ENCODE measurements at places on chromosomes 7 and 10.
A peak's percentile ranks its signal among the peaks of the same experiment; 100 is the strongest.

DNA sequence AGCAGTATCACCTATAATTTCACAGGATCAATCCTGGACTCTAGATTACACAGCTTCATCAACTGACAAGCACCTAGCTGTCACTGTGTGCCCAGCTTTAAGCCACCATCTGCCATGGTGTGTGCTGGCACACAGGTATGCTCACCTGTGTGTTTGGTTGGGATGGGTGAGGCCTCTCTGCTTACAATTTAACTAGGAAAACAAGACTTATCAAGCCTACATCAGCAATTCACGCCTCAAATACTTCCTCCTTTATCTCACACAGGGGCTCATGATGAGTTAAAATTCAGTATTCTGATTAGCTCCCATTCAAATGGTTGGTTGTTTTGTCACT, 608.2 kb downstream of the PARD3 start:
- DNase-seq: no peak

- DNase-seq: peak; percentile 82
These were observed 1.6 kb downstream of the SFMBT2 start for GRCh38 chr10:7409045-7409731.

GRCh38 chr7:105289704-105290103, 99.0 kb downstream of the SRPK2 start:
- no peak for DNase-seq

DNA sequence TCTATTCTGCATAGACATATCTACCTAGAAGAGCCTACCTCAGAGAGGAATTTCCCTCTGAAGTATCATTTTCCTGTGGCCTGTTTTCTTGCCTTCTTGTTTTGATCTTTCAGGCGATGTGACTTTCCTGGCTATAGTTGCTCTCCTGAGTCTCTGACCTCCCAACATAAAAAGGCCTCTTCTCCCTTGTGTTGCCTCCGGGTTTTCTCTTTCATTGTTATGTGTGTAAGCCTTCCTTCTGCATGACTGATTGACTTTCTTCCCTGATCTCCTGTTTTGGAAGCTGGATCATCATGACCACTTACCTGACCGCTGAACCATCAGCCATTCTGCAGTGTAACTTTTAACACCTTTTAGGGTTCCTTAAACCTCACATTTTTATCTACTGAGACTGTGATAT, 441.5 kb upstream of the ETV1 start:
- no peak for DNase-seq

DNA sequence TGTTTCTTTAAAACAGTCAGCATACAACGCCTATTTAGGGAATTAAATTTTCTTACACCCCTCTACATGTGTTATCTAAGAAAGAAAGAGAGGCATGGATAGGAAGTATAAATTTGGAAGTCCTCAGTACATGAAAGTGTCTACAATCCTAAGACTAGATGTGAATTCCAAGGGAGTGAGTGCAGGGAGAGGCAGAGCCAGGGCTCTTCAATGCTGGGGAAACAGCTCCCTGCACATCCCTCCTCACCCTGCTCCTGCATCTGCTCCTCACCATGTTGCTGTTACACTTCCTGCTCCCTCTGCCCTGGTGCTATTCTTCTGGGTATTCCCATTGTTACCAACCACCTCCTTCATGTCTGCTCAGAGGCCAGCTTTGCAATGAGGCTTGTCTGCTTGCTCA, 229.1 kb upstream of the AKR1E2 start:
- no peak for DNase-seq

DNA sequence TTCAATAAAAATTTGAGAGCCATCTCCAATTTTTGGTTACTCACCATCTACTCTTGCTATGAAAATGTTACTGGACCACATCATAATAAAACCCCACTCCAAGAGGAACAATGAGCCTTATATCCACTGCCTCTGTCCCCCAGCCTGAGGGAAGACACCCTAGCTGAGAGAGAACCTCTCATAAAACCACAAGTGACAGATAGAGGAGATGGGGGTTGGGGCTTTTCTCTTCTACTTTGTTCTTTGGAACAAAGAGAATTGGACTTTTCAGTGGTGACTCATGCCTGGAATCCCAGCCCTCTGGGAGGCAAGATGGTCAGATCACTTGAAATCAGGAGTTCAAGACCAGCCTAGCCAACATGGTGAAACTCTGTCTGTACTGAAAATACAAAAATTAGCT, 27.6 kb upstream of the TAS2R16 start:
- no peak for DNase-seq

Measured in GM20000 (cell line).